Mesothelial cell of epicardium (in vitro differentiated cells): ENCODE measurements at places on chromosomes 3 and 15.

GRCh38 chr3:140343211-140344081, 334.4 kb upstream of the TRIM42 start:
- DNase-seq, result no peak

DNA sequence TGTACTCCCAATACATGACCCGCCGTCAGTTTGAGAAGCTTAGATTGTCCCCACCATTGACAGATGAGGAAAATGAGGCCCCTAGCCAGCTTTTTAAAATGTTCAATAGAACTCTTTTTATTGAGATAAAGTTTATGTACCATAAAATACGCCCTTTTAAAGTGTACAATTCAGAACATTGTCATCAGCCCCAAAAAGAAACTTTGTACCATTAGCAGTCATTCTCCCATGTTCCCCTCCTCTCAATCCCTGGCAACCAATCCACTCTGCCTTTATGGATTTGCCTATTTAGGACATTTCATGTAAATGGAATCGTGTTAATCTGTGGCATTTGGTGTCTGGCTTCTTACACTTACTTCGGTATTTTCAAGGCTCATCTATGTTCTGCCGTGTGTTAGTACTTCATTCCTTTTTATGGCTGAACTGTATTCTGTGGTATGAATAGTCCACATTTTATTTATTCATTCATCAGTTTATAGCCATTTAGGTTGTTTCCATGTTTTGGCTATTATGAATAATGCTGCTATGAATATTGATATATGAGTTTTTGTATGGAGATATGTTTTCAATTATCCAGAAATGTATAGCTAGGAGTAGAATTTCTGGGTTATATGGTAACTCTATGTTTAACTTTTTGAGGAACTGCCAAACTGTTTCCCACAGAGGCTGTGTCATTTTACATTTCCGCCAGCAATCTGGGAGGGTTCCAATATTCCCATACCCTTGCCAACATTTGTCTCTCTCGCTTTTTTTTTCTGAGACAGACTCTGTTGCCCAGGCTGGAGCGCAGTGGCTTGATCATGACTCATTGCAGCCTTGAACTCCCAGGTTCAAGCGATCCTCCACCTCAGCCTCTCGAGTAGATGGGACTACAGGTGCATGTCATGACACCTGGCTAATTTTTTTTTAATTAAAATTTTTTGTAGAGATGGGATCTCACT, 15.3 kb upstream of the PTPN23 start:
- no peak for DNase-seq

DNA sequence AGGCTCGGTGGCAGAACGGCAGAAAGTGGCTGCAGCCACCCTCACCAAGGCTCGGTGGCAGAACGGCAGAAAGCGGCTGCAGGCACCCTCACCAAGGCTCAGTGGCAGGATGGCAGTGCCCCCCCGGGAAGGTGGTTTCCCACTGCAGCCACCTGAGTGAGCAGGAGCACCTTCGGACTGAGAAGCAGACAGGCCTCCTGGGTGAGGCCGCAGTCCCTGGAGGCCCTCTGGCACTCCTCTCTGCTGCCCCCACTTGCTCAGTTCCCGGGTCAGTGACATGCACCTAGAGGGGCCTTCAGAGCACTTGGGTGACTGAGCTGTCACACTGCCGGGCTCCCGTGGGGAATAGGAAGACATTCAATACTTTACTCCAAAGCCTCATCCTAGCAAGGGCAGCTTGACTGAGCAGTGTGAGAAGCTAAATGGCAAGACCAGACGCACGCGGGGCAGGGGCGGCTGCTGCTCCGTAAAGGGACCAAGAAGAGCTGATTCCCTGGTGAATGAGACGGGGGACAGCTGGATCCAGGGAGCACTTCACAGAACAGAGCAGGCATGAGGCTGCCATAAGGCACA, 62.7 kb downstream of the PCSK6 start:
- no peak for DNase-seq

GRCh38 chr3:187889601-187890404, 144.5 kb upstream of the BCL6 start:
- no peak for DNase-seq

GRCh38 chr3:105255350-105255749, 111.4 kb upstream of the ALCAM start:
- no peak for DNase-seq

- DNase-seq, result no peak
Measured at GRCh38 chr3:8996681-8997121, 33.4 kb upstream of the RAD18 start.

DNA sequence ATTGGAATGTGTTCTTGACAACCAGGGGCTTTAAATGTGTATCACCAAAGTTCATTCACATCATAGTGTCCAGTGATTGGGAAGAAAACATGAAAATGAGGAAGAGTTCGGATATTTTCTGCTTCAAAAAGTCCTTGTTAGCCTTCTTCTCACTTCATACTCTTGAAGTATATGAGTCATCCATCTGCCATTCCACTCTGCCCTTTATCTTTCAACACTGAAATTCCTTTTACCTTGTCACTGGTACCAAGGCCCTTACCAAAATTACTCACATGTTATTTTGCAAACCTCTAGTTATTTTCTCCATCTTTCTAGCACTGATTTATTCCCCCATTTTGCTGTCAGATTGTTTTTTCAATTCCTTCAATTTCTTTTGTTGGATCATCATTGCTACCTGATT, 32.5 kb downstream of the OR5H15 start:
- DNase-seq, result no peak

GRCh38 chr15:44804298-44805046, 68.1 kb downstream of the TRIM69 start:
- DNase-seq, result no peak

DNA sequence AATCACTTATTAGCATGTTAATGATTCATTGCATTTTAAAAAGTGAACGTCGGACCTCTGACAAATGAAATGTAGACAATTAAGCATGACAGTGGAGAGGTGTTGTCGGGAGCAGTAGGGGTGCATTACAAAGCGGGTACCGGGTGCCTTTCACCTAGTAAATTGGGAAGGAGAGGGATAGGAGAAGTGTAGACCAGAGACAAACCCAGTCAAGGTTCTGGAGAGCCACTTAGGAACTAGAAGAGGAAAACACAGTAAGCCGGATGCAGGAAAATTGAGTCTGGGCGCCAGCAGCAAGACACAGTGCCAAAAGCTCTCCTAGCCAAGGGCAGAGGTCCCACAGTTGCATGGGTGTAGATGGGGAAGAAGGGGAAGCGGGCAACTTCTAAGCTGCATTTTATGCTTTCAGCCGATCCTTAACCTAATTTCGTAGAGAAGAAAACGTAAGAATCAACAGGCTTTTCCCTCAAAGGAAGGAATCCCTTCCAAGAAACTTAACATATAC, 3.1 kb upstream of the CERS3 start:
- DNase-seq, result no peak

GRCh38 chr3:158443632-158444031, 127.4 kb upstream of the MLF1 start:
- DNase-seq, result no peak

DNA sequence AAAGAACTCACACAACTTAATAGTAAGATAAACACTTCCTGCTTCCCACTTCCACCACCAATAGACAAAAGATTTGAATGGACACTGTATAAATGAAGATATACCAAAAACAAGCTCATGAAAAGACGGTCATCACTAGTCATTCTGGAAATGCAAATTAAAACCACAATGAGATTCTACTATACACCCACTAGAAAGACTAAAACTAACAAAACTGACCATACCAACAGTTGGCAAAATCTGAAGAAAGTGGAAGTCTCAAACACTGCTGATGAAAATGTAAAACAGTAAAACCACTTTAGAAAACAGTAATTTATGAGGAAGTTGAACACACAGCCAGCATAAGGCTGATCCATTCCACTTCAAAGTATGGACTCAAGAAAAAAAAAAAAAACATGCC, 35.6 kb upstream of the CD96 start:
- DNase-seq, result no peak
